ENCODE measurements at places on chromosomes 6 and 20. TPM values are rescaled to one million over a fixed set of nuclear protein-coding genes. Genes with fewer than 3 reads are reported as not detected.

Gene C4B
- 4.7 TPM for total RNA-seq

Gene SYNGAP1
- 9.8 TPM for total RNA-seq

Gene HLA-DRB5
- 3.8 TPM for total RNA-seq

Gene CLVS2
- 2.1 TPM for total RNA-seq

Gene SSTR4
- not detected for total RNA-seq

Gene LY6G5B
- total RNA-seq = 6.0 TPM

Gene RHAG
- 1.0 TPM for total RNA-seq

Measured in urinary bladder (tissue), 4 donors.